ENCODE measurements at places on chromosomes 11 and 22.

GRCh38 chr11:113578033-113578380, 102.8 kb upstream of the DRD2 start:
- DNase-seq = no peak

DNA sequence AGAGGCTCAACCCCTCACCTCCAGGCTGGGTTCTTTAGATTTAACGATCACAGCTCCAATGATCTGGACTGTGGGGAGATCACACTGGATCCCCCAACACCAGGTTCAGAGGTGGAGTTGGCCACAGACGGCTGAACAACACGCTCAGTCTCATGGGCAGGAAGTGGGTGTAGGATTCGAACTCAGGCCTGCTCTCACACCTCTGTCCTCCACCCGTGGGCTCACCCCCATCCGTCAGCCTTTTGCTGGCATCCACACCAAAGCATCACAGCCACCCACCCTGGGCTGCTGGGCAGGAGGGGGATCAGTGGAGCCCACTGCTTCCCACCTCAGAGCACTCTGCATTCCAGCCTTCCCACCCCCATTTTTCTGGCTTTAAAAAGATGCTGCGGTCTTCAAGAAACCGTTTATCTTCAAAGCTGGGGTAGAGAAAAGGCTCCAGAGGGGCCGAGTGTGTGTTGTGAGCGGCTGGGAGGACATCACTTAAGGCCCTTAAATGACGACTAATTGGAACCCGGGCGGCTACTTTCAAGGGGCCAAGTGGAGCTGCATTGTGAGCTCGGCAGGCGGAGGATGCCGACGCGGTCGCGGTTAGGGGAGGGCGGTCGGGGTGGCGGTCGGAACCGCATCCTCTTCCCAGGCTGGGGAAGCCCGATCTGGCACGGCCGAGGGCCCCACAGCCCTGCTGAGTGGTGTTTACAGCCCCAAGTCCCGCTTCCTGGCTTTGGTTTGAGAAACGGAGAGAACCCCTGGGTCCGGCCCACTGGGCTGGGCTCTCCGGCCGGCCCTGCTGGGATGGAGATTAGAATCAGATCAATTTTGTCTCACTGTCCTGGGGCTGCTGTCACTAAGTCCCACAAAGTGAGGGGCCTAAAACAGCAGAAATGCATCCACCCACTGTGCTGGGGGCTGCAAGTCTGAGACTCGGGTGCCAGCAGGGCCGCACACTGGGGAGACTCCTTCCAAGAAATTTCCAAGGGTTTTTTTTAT, 15.9 kb upstream of the FGF3 start:
- DNase-seq = no peak

DNA sequence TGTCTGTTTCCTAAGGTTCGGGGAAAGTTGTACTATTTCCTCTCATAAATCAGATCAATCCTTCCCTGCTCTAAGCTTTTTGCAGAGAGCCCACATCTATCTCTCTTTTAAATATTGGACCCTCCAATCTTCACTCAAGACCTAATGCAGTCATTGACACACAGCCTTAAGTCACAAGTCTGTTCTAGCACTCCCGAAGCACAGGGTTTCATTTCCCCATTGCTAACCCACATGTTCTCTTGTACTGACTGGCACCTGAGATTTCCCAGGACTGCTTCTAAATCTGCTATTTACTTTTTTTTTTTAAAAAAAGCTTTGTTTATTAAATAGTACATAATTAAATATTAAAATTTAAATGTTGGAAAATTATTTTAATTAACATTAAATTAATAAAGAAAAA, 674.7 kb downstream of the TBC1D22A start:
- DNase-seq = no peak

- DNase-seq = no peak
Observed at GRCh38 chr11:116837231-116838091, at the start of gene APOA1. Gene APOA1 (minus strand): TSS chr11:116837622. CDS start chr11:116837387, 235 bp downstream.

GRCh38 chr22:49077586-49077985, 750.1 kb downstream of the BRD1 start:
- DNase-seq = no peak

DNA sequence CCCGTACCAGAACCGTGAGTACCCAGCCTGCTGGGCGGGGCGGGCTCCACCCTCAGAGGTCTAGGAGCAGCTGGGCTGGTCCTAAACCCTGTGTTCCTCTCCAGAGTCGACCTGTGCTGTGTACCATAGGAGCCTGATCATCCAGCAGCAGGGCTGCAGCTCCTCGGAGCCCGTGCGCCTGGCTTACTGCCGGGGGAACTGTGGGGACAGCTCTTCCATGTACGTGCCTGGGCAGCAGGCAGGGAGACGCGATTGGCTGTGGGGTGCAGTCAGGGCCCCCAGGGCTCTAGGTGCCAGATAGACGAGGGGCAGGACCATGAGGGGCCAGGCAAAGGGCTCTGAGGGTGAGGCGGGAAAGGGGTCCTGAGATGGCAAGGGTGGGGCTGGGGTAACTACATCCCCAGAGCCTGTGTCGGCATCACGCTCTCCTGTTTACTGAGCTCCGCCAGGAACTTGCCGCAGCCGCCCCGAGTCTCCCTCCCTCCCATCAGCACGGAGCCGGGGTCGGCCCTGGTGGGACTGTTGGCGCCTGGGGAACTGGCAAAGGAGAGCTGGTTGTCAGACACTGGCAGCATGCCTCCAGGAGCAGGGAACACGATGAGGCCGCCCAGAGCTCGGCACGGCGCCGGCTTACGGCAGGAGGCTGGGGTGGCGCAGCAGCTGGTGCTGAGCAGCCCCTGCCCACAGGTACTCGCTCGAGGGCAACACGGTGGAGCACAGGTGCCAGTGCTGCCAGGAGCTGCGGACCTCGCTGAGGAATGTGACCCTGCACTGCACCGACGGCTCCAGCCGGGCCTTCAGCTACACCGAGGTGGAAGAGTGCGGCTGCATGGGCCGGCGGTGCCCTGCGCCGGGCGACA, 22.9 kb upstream of the MUC5B start:
- DNase-seq = no peak

DNA sequence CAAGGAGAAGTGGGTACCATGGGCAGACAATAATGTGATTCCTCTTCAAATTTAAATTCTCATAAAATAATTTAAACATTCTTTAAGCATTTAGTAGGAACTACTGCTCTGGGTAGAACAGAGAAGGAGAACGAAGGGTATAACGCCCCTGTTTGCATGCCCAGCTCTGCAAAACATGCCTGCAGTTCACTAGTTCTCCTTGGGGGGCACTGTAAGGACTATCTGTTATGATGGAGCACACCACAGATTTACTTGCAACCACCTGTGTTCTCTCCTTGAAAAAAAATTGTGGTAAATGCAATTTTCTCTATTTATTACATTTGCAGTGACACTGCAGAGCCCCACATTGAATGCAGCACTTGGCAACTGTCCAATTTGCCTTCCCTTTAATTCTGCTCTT, 100.3 kb downstream of the GUCY1A2 start:
- DNase-seq = no peak

DNA sequence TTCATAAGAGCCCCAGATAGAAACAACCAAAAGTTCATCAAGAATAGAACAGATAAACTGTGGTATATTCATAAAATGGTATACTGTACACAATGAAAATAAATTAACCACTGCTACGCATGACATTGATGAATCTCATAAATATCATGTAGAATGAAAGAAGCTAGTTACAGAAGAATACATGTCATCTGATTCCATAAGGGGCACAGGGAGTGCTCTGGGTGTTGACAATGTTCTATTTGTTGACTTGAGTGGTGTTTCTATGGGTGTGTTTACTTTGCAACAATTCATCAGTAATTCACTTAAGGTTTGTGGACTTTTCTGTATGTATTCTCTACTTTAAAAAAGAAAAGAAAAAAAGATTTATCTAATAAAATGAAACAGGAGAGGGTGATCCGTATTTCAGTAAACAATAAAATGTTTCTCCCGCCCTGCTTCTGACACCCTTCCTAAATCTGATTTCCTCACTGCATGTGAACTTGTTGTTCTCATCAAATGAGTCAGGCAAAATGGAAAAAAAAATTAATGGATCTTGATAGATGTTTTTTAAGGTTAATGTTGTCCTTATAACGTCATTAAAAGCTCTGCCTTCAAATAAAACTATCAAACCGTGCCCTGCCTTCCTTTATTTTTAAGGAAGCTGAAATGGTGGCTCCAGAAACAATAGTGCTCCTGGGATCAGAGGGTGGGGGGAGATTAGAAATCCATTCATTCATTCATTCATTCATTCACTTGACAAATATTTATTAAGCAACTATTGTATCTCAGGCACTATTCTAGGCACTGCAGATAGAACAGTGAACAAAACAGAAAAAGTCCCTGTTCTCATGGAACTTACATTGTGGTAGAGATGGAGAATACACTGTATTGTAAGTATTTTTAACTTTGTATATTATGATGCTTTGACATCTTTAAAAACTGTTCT, 77.2 kb upstream of the CD44 start:
- DNase-seq = no peak

Measured in stimulated activated CD8-positive, alpha-beta memory T cell treated with anti-CD3 and anti-CD28 coated beads, Interleukin-15, amount 100 ng/mL, for 24 hours (primary cell).